ENCODE measurements at places on chromosomes 4 and X.

- DNase-seq: no peak
Measured at GRCh38 chr4:182528819-182529218, 285.6 kb downstream of the TENM3 start.

DNA sequence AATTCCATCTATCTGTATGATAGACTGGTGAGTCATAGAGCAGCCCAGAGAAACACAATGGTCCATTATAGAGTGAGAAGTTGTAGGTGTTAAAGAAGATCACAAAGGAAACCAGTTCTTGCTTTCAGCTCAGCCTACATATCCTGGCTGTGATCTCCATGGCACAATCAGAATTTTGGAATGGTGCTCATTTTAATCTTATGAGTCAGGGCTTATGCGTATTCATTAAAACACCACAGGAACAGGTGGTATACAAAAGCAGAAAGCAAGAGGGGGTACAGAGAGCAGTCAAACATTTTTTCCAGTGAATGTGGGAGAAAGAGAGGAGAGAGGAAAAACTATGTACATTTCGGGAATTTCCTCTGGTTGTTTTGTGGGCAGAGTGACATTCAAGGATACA is 126.9 kb downstream of the MFAP3L start:
- no peak for DNase-seq

- no peak for DNase-seq
Measured at GRCh38 chr4:168357941-168358340, 39.4 kb upstream of the DDX60 start.

- DNase-seq: no peak
Measured at GRCh38 chr4:152808670-152809069, 28.9 kb downstream of the ARFIP1 start.

DNA sequence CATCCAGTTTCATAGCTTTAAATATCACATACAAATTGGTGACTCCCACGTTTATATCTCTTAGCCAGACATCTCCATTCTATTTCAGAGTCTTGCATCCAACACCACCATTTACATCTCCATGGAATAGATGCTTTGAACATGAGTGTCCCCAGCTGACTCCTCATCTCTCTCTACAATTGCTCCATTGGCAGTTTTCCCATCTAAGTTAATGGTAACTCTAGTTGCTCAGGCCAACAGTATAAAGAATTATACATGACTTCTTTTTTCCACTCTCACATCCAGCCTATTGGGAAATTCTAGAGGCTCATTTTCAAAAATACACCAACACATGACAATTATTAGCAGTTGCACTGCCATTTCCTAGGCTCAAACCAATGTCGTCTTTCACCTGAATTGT is 388.2 kb downstream of the STIM2 start:
- DNase-seq: no peak

GRCh38 chr4:31392923-31393322 is 672.8 kb downstream of the PCDH7 start:
- peak; percentile 1 for DNase-seq

Measured in fibroblast of gingiva (primary cell).